ENCODE measurements at places on chromosomes 12 and 14. TPM values are rescaled to one million over a fixed set of nuclear protein-coding genes. Genes with fewer than 3 reads are reported as not detected.

GRCh38 chr12:60279221-60279620 is 683.4 kb downstream of the SLC16A7 start:
- DNase-seq: no peak
- no peaks in the 10 kb centered on the region for H3K27me3 ChIP-seq
- H3K36me3 ChIP-seq: no peaks in the 10 kb centered on the region
- no peak overlapping the region for H3K27ac ChIP-seq
- no peaks in the 10 kb centered on the region for H3K4me1 ChIP-seq
- H3K4me3 ChIP-seq: no peak overlapping the region

- H3K27ac ChIP-seq: peak overlapping the region; percentile 98
- H3K4me3 ChIP-seq: peak overlapping the region; percentile 90
- DNase-seq: peak; percentile 64
- H3K4me1 ChIP-seq: peaks cover 56% of the 10 kb centered on the region
- H3K27me3 ChIP-seq: peaks cover 7% of the 10 kb centered on the region
- H3K36me3 ChIP-seq: peaks cover 9% of the 10 kb centered on the region
Observed at GRCh38 chr12:1529862-1530591, 64.4 kb downstream of the FBXL14 start.

Gene BDKRB1
- total RNA-seq: 0.42 TPM

Gene CCDC197
- total RNA-seq: not detected

GRCh38 chr14:74508292-74508731 is 14.7 kb downstream of the ISCA2 start:
- DNase-seq: peak; percentile 55
- no peak overlapping the region for H3K27ac ChIP-seq
- H3K36me3 ChIP-seq: no peaks in the 10 kb centered on the region
- H3K4me1 ChIP-seq: peaks cover 18% of the 10 kb centered on the region
- H3K4me3 ChIP-seq: no peak overlapping the region
- no peaks in the 10 kb centered on the region for H3K27me3 ChIP-seq

Gene SIX6
- not detected for total RNA-seq

Gene TAS2R19
- total RNA-seq: 1.8 TPM

- DNase-seq: no peak
- H3K27ac ChIP-seq: no peak overlapping the region
- H3K27me3 ChIP-seq: no peaks in the 10 kb centered on the region
- H3K4me1 ChIP-seq: no peaks in the 10 kb centered on the region
- H3K4me3 ChIP-seq: no peak overlapping the region
Observed at GRCh38 chr12:111312708-111313107, 56.2 kb downstream of the PHETA1 start.

GRCh38 chr12:86601550-86602308 is 345.5 kb upstream of the MGAT4C start:
- no peak overlapping the region for H3K27ac ChIP-seq
- no peak overlapping the region for H3K4me3 ChIP-seq
- H3K27me3 ChIP-seq: no peaks in the 10 kb centered on the region
- H3K36me3 ChIP-seq: no peaks in the 10 kb centered on the region
- DNase-seq: no peak

- H3K4me1 ChIP-seq: peaks cover 12% of the 10 kb centered on the region
- H3K27ac ChIP-seq: no peak overlapping the region
- no peak for DNase-seq
- no peak overlapping the region for H3K4me3 ChIP-seq
- H3K27me3 ChIP-seq: no peaks in the 10 kb centered on the region
Observed at GRCh38 chr14:68525516-68525915, 267.4 kb downstream of the ZFP36L1 start.

DNA sequence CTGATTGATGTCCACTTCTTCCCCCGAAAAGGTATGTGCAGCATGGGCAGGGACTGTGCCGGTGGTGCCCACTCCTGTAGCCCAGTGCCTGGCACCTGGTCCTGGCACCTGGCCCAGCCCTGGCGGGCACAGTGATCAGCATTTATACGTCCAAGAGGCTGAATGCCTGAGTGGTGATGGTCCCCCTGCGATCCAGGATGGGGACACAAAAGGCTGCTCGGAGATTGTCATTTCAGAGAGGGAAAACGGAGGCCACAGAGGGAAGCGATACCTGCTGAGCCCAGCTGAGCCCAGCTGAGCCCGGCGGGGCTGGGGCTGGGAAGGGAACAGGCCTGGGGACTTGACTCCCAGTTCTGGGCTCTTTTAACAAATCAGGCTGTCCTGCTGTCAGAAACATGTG is 55.8 kb downstream of the PRIMA1 start:
- H3K4me3 ChIP-seq: no peak overlapping the region
- no peaks in the 10 kb centered on the region for H3K4me1 ChIP-seq
- no peak overlapping the region for H3K27ac ChIP-seq
- DNase-seq: no peak
- no peaks in the 10 kb centered on the region for H3K36me3 ChIP-seq

GRCh38 chr12:52628841-52629240 is 10.5 kb upstream of the KRT73 start:
- DNase-seq: no peak
- H3K27ac ChIP-seq: no peak overlapping the region
- peaks cover 17% of the 10 kb centered on the region for H3K27me3 ChIP-seq
- H3K36me3 ChIP-seq: no peaks in the 10 kb centered on the region

- H3K4me1 ChIP-seq: peaks cover 16% of the 10 kb centered on the region
- no peak for DNase-seq
- H3K4me3 ChIP-seq: no peak overlapping the region
- no peaks in the 10 kb centered on the region for H3K27me3 ChIP-seq
- H3K27ac ChIP-seq: no peak overlapping the region
Observed at GRCh38 chr12:45257185-45257930, 41.5 kb downstream of the ANO6 start.

GRCh38 chr12:20549108-20549719 is 145.9 kb upstream of the SLCO1C1 start:
- no peaks in the 10 kb centered on the region for H3K4me1 ChIP-seq
- no peaks in the 10 kb centered on the region for H3K36me3 ChIP-seq
- no peaks in the 10 kb centered on the region for H3K27me3 ChIP-seq
- peak; percentile 45 for DNase-seq
- H3K27ac ChIP-seq: no peak overlapping the region

DNA sequence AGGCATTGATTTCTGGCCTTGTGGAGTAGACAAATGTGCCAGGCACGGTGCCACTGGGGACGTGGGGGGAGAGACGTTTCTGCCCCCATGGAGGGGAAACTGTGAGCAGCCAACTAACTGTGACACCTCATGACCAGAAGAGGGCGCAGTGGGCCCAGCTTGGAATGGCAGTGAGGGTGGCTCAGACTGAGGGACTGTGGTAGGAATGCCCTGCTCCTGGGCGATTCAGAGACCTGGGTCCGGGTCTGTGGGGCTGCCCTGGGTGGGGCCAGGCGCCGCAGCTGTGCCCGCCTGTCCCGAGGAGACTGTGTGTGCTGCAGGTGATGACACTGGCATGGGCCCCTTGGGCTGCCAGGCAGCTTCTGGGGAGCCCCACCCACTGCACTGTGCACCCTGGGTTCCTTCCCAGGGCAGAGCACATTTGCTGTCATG is 60.6 kb downstream of the SLC25A47 start:
- no peak overlapping the region for H3K27ac ChIP-seq
- H3K36me3 ChIP-seq: no peaks in the 10 kb centered on the region
- peaks cover 5% of the 10 kb centered on the region for H3K4me1 ChIP-seq
- H3K27me3 ChIP-seq: no peaks in the 10 kb centered on the region
- peak; percentile 83 for DNase-seq

- H3K27me3 ChIP-seq: no peaks in the 10 kb centered on the region
- no peaks in the 10 kb centered on the region for H3K4me1 ChIP-seq
- no peak overlapping the region for H3K4me3 ChIP-seq
- no peak overlapping the region for H3K27ac ChIP-seq
Observed at GRCh38 chr14:103071544-103072251, 12.3 kb upstream of the LBHD2 start.

DNA sequence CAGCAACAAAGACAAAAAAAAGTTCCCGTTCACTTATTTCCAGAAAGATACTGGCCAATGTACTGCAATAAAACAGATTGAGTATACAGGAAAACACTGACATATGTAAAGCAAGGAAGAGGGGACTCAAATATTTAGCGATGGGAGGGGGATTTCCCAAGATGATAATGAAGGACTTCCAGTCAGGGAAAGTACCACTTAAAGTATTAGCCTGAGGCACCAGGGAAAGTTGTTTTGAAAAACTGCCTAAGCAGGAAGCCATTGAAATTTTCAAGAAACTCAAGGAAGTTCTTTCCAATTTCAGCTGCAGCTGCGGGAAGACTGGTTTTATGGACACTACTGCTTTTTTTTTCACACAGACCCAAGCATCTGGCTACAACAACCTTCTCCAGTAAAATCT is 1007.4 kb upstream of the NOVA1 start:
- DNase-seq: no peak
- H3K27me3 ChIP-seq: no peaks in the 10 kb centered on the region
- H3K27ac ChIP-seq: no peak overlapping the region

- no peak for DNase-seq
- no peaks in the 10 kb centered on the region for H3K4me1 ChIP-seq
- no peak overlapping the region for H3K4me3 ChIP-seq
- H3K27me3 ChIP-seq: no peaks in the 10 kb centered on the region
Observed at GRCh38 chr14:49989966-49990365, 97.1 kb downstream of the ARF6 start.

DNA sequence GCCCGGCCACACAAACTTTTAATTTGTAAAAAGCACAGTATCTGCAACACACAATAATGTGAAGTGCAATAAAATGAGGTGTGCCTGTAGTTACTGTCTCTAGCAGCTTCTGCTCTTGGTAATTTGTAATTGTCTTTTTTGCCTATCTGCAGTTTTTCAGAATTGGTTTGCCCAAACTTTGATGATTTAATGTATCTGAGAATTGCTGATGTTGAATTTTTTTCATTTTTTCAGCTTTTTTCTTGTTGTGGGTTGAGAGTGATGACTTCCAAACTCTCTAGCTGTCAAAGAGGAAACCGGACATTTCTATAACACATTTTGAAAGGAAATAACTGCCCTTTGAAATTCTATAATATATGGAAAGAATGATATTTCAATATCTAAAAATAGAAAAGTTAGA is 236.9 kb downstream of the RERGL start:
- H3K36me3 ChIP-seq: no peaks in the 10 kb centered on the region
- H3K4me1 ChIP-seq: no peaks in the 10 kb centered on the region
- no peak for DNase-seq

DNA sequence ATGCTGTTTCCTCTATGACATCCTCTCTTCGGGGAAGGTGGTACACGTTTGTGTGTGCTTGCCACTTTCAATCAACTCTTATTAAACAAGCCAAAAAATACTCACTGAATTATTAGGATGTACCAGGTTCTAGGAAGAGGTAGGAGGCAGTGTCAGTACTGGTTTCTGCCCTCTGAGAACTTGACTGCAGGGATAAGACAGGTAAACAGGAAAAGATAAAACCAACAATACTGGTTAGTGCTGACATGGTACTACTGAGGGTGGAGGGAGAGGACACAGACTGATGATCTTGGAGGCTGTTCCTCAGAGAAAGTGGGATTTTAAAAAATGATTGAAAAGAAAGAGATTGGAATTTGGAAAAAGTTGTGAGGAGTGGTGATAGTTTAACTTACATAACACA is 295.2 kb upstream of the PWP1 start:
- DNase-seq: no peak
- H3K36me3 ChIP-seq: no peaks in the 10 kb centered on the region
- H3K27me3 ChIP-seq: no peaks in the 10 kb centered on the region
- H3K4me3 ChIP-seq: no peak overlapping the region
- no peaks in the 10 kb centered on the region for H3K4me1 ChIP-seq

Measured in cardiac muscle cell (in vitro differentiated cells and primary cell).